ENCODE measurements at places on chromosomes 12 and 14.

DNA sequence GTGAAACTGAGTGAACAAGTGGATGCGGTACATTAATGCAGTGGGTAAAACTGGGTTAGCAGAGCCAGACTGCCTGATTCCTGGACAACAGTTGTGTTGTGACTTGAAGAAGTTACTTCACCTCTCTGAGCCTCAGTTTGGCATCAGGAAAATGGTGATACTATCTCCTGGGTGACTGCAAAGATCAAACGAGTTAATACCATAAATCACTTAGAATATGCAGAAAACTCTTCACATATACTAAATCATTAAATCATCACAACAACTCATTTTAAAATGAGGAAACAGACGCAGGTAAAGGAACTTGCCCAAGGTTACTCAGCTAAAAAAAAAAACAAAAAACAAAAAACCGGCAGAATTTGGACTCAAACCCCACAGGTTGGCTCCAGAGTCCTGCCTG is 811 bp downstream of the MTERF2 start:
- no peak for DNase-seq

- DNase-seq, result no peak
Observed at GRCh38 chr14:52873065-52873464, 77.8 kb downstream of the FERMT2 start.

- no peak for DNase-seq
Observed at GRCh38 chr14:77485901-77486678, 12.5 kb downstream of the ISM2 start.

GRCh38 chr12:49283541-49284429 is 11.2 kb upstream of the PRPH start:
- no peak for DNase-seq

GRCh38 chr14:88937706-88938105 is 113.3 kb downstream of the TTC8 start:
- DNase-seq, result no peak

GRCh38 chr14:85241022-85241855 is 288.7 kb upstream of the FLRT2 start:
- DNase-seq, result no peak

DNA sequence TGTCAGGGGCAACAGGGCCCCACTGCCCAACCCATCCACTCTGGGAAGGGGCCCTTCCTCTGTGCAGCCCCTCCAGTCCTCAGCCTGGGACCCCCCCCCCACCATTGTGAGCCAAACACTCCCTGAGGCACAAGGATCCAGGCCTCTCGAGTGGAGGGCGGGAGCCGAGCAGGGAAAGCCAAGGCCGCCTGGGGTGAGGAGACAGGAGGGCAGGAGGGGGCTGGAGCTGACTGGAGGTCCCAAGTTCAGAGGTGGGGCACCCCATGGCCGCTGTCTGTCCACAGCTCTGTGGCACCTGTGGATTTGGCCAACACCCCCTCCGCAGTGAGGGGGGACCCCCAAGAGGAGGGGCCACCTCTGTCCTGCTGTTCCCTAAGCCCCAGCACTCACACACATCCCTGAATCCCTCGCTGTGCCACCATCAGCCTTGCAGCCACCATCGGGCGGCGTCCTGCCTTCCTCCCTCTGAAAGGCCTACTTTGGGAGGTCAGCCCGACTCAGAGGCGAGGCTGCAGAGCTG is 25.4 kb upstream of the C14orf180 start:
- no peak for DNase-seq

GRCh38 chr12:11814374-11814773 is 164.9 kb downstream of the ETV6 start:
- no peak for DNase-seq

DNA sequence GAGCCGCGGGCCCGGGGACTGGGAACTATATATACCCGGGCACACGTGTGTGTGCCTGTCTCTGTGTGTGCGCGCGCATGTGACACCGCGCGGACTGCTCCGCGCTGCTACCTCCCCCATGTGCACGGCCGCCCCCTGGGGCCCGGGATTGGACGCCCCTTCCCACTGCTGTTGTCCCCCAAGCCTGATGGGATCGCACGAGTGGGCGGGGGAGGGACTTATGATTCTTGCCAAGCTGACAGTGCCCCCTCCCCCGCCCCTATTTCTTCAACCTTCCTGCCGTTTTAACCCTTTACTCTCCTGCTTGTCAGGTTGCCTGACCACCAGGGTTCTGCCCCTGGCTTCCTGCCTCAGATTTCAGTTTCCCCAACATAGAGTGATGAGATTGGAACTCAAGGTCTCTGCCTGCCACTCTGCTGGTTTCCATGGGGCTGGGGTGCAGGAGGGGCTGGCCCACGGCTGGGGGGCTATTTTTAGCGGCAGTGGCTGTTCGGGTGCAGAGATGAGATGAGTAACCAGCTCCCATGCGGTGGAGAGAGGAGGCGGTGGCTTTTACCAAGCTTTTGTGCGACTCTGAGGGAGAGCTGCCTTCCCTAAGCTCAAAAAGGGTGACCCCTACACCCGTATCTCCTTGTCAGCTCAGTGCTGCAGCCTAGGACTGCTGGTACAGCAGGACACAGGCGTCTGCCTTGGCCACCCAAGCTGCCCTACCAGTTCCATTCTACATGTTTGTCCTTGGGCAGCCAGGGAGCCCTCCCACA is at the start of gene DDN:
Gene DDN (minus strand): TSS at position 5 of the 761 bp plus-strand sequence. CDS start 88 bp downstream, outside the sequence.
- no peak for DNase-seq

Data from D721Med (cell line).